Daoy (cell line): ENCODE measurements at places on chromosomes 16 and 17. TPM values are rescaled to one million over a fixed set of nuclear protein-coding genes. Genes with fewer than 3 reads are reported as not detected.

DNA sequence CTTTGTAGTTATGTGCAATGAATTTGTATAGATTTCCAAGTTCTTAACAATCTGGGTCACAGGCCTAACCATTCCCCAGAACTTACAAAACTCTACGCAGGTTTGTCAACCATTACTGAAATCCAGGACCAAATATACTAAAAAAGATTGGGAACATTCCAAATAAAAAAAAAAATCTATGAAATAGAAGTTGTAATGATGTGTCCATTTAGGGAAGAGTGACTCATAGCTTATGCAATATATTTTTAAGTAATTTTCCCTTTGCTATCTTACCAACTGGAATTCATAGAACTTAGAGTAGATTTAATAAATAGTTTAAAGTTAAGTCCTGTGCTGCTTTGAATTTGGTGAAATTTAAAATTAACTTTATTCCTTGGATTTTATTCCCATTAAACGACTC lies 393.2 kb downstream of the PMP22 start:
- DNase-seq: no peak

- no peak for DNase-seq
These were observed 60.6 kb upstream of the KIFC3 start for GRCh38 chr16:57862698-57863433.

- no peak for DNase-seq
These were observed 34.3 kb upstream of the LGALS9 start for GRCh38 chr17:27596566-27597187.

The C16orf92 gene
- total RNA-seq: not detected in 2 replicates

The CALB2 gene
- 8.1 and 11.3 TPM in 2 replicates for total RNA-seq

- no peak for DNase-seq
These were observed 24.7 kb upstream of the KRT20 start for GRCh38 chr17:40909755-40910154.

- DNase-seq: no peak
These were observed 89.4 kb downstream of the CHD9NB start for GRCh38 chr16:52963212-52963854.

The ACSM2A gene
- total RNA-seq: not detected in 2 replicates
